Heart left ventricle (tissue), 16 donors: ENCODE measurements at places on chromosomes 5 and 9.

DNA sequence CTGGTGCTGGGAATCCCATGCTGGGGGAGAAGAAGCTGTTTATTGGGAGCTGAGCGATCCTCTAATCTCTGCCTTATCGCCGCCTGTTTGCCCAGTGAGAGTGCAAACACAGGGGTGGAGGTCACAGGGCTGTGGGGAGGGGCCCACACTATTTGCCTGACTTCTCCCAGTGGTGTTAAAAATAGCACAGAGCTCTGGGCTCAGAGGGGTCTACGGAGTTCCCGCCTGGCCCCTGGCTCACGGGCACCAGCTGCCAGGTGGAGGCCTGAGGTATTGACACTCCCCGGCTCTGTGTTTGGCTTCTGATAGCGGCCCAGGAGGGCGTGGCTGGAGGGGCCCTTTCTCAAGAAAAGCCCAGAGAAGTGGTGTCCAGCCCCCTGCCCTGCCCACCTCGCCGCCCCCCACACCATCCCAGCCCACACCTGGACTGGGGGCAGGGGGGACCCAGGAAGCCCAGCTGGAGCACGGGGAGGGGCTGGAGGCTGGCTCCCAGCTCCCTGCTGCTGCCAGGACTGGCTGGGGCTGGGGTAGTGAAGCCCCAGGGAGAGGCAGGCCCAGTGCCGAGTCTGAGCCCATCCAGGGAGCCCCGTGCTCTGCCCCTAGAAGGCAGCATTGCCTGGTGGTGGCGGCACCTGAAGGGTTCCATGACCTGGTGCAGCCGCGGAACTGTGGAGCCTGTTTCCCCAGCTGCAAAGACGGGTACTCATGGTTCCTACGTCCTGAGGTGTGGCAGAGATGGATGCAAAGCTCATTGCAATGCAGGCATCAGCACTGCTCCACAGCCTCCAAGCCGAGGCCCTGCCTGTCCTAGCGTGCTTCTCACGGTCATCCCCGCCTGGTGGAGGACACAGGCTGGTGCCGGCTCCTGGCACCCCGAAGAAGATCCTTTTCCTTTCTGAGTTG lies 35.7 kb upstream of the EGFL7 start:
- no peak overlapping the region for H3K4me3 ChIP-seq
- H3K4me1 ChIP-seq: peaks cover 59% of the 10 kb centered on the region
- H3K27ac ChIP-seq: no peak overlapping the region

GRCh38 chr9:114771889-114772288 lies 34.0 kb downstream of the TNFSF15 start:
- H3K27me3 ChIP-seq: no peaks in the 10 kb centered on the region
- H3K36me3 ChIP-seq: no peaks in the 10 kb centered on the region
- no peak overlapping the region for H3K4me3 ChIP-seq
- H3K27ac ChIP-seq: no peak overlapping the region
- H3K4me1 ChIP-seq: no peaks in the 10 kb centered on the region

DNA sequence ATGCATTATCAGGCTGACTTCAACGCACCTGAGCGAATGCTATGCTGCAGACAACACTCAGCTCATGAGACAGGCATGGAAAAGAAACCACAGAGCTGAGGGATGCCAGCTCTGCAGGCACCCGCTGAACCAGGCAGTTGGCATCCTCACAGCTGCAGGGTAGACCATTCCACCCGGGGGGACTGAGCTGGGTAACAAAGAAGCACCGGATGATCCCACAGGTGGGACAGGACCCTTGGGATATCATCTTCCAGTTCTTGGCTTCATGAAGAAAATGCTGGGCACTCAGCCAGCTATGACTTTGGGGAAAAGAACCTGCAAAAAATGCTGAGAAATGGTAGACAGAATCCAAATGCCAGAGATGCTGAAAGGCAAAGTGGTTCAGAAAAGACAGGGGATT lies 9.6 kb downstream of the EPB41L4B start:
- no peak for DNase-seq
- no peak overlapping the region for H3K4me3 ChIP-seq
- H3K4me1 ChIP-seq: peaks cover 6% of the 10 kb centered on the region
- peaks cover 2% of the 10 kb centered on the region for H3K27me3 ChIP-seq
- no peak overlapping the region for H3K27ac ChIP-seq

GRCh38 chr9:37410969-37411785 lies 11.3 kb upstream of the GRHPR start:
- H3K27ac ChIP-seq: no peak overlapping the region
- no peaks in the 10 kb centered on the region for H3K36me3 ChIP-seq
- no peak for DNase-seq
- no peak overlapping the region for H3K4me3 ChIP-seq

DNA sequence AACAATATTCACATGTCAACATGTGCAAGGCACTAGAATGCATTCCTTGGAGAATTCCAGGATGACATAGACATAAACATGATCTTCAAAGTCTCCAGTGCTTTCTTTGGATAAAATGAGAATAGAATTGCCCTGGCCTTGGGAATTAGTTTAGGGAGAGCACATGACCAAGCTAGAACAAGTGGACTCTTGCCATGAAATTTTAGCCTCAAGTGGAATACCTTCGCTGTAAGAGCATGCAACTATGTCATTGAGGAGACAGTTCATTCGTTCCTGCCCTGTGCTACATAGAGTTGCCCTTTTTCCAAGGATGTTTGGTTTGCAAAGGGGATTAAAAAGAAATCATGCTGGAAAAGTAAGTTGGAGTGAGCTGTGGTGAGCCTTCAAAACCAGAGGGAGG lies 42.7 kb downstream of the ZFAND5 start:
- DNase-seq: no peak
- no peaks in the 10 kb centered on the region for H3K36me3 ChIP-seq
- no peaks in the 10 kb centered on the region for H3K4me1 ChIP-seq
- no peak overlapping the region for H3K27ac ChIP-seq

DNA sequence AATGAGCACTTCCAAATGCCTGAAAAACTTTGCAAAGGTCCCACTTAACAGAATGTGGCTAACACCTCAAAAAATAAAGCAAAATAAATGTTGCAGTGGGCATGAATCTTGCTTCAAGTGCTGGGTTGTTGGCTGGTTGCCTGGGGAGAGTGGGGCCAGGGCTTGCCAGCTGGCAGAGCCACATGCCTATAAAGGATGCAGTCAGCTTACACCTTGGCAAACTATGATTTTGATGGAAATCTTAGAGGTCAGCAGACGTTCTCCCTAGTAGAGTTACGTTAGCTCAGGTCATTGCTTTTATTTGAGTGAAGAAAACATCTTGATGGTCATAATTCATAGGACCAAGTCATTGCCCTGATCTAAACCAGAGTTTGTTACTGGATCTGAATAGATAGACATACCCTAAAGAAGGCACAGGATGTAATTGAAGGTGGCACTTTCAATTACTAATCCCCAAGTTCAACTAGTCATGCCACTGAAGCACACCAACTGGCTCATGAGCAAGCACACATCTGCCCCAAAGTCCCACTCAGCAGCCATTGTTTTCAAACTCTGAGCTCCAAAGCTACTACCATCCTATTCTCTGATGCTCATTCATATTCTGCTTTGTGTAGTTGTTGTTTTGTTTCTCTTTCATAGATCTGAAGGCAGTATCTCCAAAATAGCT lies 51.2 kb upstream of the ZSWIM6 start:
- peaks cover 9% of the 10 kb centered on the region for H3K4me1 ChIP-seq
- H3K27ac ChIP-seq: no peak overlapping the region
- peak; percentile 68 for DNase-seq
- H3K4me3 ChIP-seq: no peak overlapping the region

- peaks cover 10% of the 10 kb centered on the region for H3K4me1 ChIP-seq
- H3K4me3 ChIP-seq: no peak overlapping the region
- no peaks in the 10 kb centered on the region for H3K27me3 ChIP-seq
These were observed 48.1 kb downstream of the FOCAD start for GRCh38 chr9:20732118-20732517.
